CD4-positive, alpha-beta T cell treated with Interferon gamma for 1 hour (primary cell): ENCODE measurements at places on chromosomes 16 and 17.

GRCh38 chr16:76114681-76115080 is 162.5 kb upstream of the CNTNAP4 start:
- DNase-seq, result no peak

DNA sequence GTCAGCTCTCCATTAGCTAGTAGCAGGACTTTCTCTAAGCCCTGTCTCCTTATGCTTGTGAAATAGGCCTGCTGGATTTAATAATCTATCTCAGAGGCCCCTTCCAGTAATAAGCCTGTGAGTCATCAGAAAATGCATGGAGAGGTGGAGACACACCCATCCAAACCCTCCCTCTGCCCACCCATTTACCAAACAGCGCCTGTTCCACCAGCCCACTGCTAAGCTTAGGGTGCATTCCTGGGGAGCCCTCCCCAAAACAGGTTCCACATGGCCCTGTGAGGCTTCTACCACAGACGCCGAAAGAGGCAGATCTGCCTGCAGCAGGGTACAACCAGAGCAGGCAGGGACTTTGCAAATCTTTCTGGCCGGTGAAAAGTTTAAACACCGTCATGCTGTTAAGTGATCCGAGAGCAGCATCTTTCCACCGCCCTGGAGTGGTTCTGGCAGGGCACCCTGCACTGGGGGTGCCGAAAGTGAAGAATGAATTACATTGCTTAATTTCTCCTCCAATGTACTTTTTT is 99.3 kb downstream of the GAS7 start:
- DNase-seq, result no peak

GRCh38 chr17:35345926-35346771 is 27.3 kb downstream of the SLFN11 start:
- peak; percentile 58 for DNase-seq

- DNase-seq, result peak; percentile 48
These were observed 92.0 kb upstream of the CHMP6 start for GRCh38 chr17:80899402-80900268.

- DNase-seq, result no peak
These were observed 174.2 kb upstream of the FAM20A start for GRCh38 chr17:68775318-68775717.

- DNase-seq, result peak; percentile 34
These were observed 6.7 kb upstream of the CMIP start for GRCh38 chr16:81437865-81438264.

DNA sequence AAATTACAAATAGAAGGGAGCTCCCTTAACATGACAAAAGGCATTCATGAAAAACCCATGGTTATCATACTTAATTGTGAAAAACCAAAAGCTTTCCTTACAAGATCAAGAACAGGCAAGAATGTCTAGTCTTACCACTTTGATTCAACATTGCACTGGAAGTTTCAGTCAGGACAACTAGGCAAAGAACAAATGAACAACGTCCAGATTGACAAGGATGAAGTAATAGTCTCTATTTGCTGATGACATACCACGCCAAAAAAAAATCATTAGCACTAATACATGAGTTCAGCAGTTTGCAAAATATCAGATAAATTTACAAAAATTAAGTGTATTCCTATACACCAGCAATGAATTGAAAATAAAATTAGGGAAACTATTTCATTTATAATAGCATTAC is 200.2 kb downstream of the TOX3 start:
- DNase-seq, result no peak

DNA sequence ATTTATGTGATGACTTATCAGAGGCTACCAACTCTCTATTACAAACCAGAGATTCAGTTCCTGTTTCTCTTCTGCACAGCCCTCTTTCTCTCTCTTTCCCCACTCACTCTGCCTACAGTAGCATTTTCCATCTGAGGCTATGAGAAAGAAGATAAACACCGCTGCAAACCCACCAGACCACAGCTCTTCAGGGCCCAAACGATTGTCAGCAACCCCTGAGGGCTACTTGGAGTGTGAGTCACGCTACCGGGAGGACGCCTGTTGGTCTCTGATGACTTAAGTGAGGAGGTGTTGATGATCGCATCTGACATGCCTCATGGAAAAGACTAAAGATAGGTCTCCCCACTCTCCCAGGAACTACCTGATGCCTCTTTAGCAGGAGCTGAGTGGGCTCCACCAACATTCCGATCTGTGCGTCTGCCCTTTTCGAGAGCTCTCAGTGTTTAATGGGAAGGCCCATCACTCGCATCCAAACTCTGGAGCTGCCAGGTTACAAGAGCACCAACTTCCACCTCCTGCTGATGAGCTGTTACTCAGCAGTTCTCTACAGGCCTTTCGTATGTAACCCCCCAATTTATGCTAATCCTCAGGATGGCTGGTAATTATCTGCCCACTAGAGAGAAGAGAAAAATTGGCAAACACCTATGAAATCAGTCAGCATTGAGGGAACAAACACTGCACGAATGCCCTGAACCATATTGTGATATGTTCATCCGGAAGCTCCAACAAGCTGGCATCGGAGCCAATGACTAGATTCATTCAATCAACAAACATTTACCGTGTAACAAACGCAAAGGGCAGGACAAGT is 9.2 kb downstream of the GRIN2A start:
- no peak for DNase-seq

GRCh38 chr16:58684001-58684353 is 593 bp downstream of the SLC38A7 start:
- DNase-seq, result no peak

- DNase-seq, result no peak
These were observed 10.1 kb downstream of the CORO6 start for GRCh38 chr17:29612404-29613280.

GRCh38 chr17:30939051-30939689 is 17.4 kb downstream of the ADAP2 start:
- DNase-seq, result no peak

DNA sequence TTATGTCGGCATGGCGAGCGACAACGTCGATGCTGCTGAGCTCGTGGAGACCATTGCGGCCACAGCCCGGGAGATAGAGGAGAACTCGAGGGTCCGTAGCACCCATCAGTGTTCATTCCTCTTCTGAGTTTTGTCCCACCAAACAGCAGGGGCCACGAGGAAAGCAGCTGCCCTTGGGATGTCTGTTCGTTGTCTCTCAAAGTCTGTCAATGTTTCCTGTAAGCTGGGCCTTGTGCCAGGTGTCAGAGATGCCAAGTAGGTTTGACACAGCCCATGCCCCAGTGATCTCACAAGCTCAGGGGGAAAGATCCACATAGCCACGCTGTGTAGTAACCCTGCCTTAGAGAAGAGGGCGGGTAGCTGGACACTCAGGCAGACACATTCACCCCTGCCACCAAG is 22.6 kb downstream of the NTAN1 start:
- DNase-seq, result no peak

GRCh38 chr16:58502217-58502921 is 2.4 kb downstream of the NDRG4 start:
- no peak for DNase-seq

DNA sequence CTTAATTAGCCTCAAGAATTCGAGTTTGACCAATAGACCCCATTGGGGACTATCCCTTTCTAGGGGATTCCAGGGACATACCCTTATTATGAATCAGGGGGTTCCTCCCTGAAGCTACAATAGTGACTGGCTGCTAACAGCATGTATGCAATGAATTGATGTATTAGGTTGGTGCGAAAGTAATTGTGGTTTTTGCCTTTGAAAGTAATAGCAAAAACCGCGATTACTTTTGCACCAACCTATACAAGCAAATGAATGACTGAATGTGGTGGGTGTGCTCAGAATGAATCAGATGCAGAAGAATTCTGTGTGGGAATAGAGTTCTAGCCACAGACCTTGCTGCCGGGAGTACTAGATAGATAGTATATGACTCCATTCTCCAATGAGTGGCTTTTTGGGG is 76.7 kb downstream of the HLF start:
- DNase-seq, result no peak

GRCh38 chr17:29577001-29577370 is 8.5 kb downstream of the TP53I13 start:
- DNase-seq, result no peak

- no peak for DNase-seq
These were observed 34.0 kb downstream of the RAB11FIP4 start for GRCh38 chr17:31425282-31426040.

GRCh38 chr16:70429888-70430666 is 8.8 kb downstream of the ST3GAL2 start:
- DNase-seq, result no peak

DNA sequence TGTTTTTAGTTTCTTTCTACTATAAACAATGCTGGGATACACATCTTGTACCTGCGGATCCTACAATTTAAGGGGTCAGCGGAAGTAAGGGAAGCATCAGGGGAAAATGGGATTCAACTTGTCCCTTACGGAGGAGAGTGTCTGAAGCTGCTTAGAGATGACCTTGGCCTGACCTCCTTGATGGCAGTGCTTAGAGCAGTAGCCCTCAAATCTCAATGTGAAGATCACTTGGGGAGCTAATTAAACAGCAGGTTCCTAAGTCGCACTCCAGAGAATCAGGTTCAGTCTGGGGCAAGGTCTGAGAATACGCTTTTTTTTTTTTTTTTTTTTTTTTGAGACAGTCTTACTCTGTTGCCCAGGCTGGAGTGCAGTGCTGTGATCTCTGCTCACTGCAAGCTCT is 9.6 kb upstream of the METTL16 start:
- DNase-seq, result no peak

DNA sequence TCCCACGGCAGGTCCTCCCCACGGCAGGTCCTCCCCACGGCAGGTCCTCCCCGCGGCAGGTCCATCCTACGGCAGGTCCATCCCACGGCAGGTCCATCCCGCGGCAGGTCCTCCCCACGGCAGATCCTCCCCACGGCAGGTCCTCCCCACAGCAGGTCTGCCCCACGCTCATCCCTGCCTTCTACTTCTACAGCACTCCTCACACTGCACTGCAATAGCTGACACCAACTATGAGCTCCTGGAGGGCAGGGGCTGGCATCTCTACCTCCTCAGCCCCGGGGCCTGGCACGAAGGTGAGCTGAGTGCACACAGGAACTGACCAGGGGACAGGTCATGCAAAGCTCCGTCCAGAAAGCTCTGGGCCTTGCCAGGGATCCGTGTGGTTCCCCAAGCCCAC is 45.3 kb downstream of the RPH3AL start:
- no peak for DNase-seq

- DNase-seq, result no peak
These were observed 49.3 kb downstream of the CLEC16A start for GRCh38 chr16:10993649-10994048.

GRCh38 chr17:70120425-70120824 is 45.4 kb downstream of the KCNJ16 start:
- no peak for DNase-seq

GRCh38 chr17:7001318-7001961 is 5.6 kb downstream of the ALOX12 start:
- no peak for DNase-seq

- no peak for DNase-seq
These were observed 19.8 kb downstream of the PPL start for GRCh38 chr16:4917117-4917516.

DNA sequence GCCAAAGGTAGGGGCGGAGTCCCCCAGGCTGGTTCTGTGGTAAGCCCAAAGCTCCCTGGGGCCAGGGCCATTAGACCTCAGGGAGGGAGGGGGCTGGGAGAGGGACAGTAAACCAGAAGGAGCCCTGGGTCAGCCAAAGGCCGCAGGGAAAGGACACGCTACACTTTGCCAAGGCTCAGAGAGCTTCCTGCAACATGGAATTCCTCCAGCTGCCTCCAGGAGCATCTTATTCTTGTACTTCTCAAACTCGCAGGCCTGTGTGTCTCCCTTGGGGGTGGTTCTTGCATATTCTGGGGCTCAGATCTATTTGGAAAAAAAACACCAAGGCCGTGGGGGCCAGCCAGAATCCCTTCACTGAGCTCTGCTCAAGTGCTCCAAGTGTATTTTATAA is 25.1 kb downstream of the AKAP1 start:
- DNase-seq, result no peak

DNA sequence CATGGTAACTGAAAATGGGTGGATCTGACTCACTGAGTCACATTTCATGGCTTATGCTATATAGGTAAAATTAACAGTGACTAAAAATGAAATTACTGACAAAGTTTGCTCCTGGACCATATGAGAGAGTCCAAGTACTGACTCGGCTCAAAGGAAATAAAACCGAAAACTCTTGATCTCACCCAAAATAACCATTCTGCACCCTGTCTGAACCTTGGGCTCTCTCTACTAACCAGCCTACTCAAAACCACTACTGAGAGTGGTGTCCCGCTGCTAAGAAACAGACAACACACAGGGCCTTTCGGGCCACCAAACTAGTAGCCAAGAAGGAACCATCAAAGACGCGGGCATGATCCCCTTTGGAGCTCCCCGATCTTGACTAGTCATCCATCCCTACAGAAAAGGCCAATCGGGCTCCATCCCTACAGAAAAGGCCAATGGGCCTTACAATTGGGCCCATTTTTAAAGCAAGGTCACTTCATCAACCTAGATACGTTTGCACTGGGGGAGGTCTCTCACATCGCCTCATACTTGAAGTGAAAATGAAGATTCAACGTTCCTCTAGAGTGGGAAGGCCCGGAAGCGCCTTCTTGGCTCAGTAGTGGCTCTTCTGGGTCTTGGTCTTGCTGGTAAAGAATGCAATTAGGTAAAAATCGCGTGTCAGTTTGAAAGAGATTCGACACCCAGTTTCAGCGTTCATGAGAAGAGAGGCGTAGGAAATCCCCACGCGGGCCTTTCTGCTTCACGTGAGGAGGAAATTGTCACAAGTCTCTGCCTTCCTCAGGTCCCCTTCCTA is 720 bp upstream of the ZPBP2 start:
- peak; percentile 63 for DNase-seq

DNA sequence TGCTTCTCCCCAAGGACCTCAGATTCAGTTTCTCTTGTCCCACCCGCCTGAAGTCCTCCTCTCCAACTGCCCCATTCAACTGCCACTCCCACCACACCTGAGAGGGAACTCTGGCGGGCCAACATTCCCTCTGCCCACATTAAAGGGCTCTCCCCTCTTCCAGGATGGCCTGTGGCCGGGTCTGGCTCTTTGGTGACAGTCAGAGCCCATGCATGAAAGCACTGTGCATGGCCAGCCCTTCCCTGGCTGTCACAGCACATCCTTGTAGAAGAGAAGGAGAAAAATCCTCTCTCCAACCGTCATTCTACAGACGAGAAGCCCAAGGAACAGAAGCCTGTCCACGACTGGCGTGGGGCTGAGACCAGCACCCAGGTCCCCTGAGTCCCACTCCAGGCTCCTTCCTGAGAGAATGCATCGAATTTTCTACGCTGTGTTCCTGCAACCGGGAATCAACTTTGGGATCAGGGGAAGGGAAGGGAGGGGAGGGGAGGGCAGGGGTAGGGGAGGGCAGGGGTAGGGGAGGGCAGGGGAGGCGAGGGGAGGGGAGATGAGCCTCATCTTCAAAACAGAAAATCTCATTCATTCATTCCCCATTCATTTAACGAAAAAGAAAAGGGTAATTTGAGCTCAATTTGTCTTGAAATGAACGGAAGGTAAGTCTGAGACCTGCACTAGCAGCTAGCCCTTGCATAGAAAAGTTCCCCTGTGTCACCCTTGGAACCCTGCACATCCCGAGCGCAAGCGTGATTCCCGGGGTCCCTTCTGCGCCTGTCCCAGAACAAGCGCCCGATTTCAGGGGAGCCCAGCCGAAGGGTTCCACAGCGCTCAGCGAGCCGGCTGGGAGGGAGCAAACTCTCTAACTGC is at the start of gene ABCC12:
Gene ABCC12, minus strand, starts transcription at position 68 of the 864 bp plus-strand sequence. CDS start 9,569 bp downstream, outside the sequence.
- no peak for DNase-seq
